Prostate gland (tissue), 2 donors: ENCODE measurements at places on chromosomes 1 and 21. TPM values are rescaled to one million over a fixed set of nuclear protein-coding genes. Genes with fewer than 3 reads are reported as not detected.

LMX1A gene
- total RNA-seq: not detected

ATP6V1G3 gene
- total RNA-seq: not detected

DNA sequence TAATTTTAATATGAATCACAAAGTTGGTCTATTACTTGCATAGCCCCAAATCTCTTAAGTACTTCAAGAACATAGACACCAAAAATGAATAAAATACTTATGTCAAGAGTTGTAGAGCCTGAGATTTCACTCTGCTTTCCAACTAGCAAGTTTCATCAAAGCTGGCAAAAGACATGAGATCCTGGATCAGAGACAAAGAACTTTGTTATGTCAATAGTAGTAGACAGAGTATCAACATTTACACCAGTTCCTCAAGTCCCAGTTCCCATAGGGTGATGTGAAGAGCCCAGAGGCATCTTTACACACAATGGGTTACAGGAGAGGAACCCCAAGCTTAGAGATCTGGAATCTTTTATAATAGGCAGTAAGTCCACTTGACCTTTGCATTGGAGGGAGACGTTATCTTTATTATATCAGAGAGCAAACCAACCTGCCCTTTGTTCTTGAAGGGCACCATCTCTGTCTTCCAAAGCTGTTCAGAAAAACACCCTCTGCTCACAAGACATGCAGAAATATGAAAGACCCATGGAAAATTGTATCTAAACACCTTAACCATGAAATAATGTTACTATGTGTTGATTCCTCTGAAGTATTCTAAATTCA, 174.4 kb upstream of the GALNT2 start:
- DNase-seq: no peak

- DNase-seq: no peak
Measured at GRCh38 chr1:29499104-29499650, 262.9 kb downstream of the PTPRU start.

- DNase-seq: no peak
Measured at GRCh38 chr1:226366290-226366689, 41.6 kb downstream of the PARP1 start.

DNA sequence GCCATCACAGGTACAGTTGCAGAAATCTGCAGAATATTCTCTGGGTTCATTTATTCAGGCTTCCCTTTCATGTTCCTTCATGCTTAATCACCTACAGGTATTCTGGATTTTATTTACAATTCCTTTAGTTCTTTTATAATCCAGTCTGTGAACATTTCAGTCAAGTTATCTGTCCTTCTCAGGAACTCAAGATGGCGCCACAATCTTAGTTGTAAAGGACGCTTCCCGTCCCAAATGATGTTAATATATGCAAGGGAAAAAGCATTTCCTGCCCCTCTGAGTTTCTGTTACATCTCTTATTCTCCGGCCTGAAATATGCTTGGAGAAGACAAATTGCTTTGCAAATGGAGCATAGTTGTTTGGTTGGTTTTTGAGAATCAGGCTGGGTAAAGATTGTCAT, 19.3 kb downstream of the F3 start:
- DNase-seq: peak; percentile 42

DNA sequence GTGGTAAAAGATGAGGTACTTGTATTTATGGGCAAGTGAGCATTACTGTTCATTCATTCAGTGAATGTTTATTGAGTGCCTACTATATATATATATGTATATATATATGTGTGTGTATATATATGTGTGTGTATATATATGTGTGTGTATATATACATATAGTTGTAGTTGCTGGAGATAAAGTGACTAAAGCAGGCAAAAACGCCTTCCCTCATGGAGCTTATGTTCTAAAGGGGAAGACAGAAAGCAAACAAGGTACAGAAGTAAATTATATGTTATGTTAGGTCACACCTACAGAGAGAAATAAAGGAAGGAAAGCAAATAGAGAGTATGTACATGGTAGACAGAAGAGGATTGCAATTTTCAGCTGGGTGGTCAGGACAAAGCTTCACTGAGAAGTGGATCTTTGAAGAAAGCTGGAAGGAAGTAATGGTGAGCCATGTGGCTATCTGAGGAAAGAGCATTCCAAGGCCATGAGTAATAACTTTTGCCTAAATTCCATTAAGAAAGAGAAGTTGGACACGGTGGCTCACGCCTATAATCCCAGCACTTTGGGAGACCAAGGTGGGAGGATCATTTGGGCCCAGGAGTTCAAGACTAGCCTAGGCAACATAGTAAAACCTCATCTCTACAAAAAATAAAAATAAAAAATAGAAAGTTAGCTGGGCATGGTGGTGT, 33.5 kb upstream of the KLF17 start:
- no peak for DNase-seq
